ENCODE measurements at places on chromosomes 4 and X. TPM values are rescaled to one million over a fixed set of nuclear protein-coding genes. Genes with fewer than 3 reads are reported as not detected.

The HHIP gene
- total RNA-seq, result 61.1 TPM

The TMEM255A gene
- not detected for total RNA-seq

The SLC6A14 gene
- total RNA-seq, result not detected

The SPANXN2 gene
- not detected for total RNA-seq

The HAUS7 gene
- total RNA-seq, result 17.6 TPM

The CAPN6 gene
- total RNA-seq, result not detected

The LPAR4 gene
- total RNA-seq, result not detected

The STARD8 gene
- 54.2 TPM for total RNA-seq

The EVC2 gene
- total RNA-seq, result 12.7 TPM

Data from dermis lymphatic vessel endothelial cell (primary cell).